Activated CD4-positive, alpha-beta T cell treated with anti-CD3 and anti-CD28 coated beads, Interleukin-2, amount 50 U/mL, for 24 hours (primary cell): ENCODE measurements at places on chromosomes 4 and X.

DNA sequence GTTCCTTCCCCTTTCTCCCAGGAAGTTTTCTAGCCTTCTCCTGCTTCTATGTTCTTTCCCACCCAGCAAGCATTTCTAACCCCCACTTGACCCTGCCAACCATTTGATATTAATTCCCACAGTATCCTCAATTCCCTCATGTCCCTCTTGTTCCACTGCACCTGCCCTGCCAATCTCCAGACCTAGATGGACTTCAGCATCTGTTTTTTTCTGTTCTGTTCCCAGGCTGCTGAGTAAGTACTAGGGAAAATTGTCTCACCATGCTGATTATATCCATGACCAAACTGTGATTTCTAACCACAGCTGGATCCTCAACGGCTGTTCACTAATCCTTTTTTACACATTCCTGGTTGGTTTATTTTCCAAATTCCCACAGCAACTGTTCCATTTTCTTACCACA, 37.7 kb downstream of the CLCN5 start:
- DNase-seq: no peak

- no peak for DNase-seq
These were observed 268.7 kb downstream of the MAPK10 start for GRCh38 chr4:86091201-86091600.

DNA sequence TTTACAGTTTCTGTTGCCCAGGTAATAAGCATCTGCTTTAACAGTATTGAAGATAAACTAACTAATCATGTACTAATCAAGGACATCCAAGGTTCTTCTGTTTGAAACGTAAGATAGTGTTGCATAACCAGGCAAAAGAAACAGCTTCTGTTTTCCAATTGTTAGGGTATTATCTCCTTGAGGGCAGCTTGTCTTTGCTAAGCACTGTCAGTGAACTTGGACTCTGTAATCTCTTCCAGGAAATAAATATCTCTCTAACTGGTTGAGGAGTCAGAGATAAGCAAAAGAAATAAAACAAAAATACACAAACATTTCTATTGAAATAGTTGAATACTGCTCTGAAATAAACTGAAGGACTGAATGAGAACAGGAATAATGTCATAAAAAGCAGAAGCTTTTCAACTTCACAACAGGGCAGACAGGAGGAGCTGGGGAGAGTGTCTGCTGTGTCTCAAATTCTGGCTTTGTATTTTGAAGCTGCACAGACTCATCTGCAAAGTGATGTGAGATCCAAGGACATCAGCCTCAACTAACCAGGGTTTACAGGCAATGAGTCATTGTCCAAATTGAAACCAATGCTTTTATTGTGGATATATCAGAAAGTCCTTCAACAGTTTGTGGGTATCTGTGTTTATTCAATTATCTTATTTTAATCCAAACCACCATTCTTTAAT, 1253.0 kb upstream of the PCDH7 start:
- no peak for DNase-seq

- no peak for DNase-seq
These were observed 13.0 kb downstream of the RAB9B start for GRCh38 chrX:103818842-103819619.

GRCh38 chr4:57504139-57504538, 394.0 kb upstream of the IGFBP7 start:
- no peak for DNase-seq

- no peak for DNase-seq
These were observed 14.7 kb downstream of the CHST7 start for GRCh38 chrX:46588263-46588662.

GRCh38 chr4:76035141-76035540, 729 bp downstream of the CXCL11 start:
- DNase-seq: no peak

GRCh38 chr4:3700736-3701135, 65.4 kb upstream of the ADRA2C start:
- no peak for DNase-seq

- DNase-seq: no peak
These were observed 236.3 kb upstream of the NWD2 start for GRCh38 chr4:37008199-37008598.

GRCh38 chrX:96764864-96765263, 80.2 kb downstream of the DIAPH2 start:
- DNase-seq: no peak

- DNase-seq: no peak
These were observed 373.3 kb downstream of the IDS start for GRCh38 chrX:149131774-149132173.

DNA sequence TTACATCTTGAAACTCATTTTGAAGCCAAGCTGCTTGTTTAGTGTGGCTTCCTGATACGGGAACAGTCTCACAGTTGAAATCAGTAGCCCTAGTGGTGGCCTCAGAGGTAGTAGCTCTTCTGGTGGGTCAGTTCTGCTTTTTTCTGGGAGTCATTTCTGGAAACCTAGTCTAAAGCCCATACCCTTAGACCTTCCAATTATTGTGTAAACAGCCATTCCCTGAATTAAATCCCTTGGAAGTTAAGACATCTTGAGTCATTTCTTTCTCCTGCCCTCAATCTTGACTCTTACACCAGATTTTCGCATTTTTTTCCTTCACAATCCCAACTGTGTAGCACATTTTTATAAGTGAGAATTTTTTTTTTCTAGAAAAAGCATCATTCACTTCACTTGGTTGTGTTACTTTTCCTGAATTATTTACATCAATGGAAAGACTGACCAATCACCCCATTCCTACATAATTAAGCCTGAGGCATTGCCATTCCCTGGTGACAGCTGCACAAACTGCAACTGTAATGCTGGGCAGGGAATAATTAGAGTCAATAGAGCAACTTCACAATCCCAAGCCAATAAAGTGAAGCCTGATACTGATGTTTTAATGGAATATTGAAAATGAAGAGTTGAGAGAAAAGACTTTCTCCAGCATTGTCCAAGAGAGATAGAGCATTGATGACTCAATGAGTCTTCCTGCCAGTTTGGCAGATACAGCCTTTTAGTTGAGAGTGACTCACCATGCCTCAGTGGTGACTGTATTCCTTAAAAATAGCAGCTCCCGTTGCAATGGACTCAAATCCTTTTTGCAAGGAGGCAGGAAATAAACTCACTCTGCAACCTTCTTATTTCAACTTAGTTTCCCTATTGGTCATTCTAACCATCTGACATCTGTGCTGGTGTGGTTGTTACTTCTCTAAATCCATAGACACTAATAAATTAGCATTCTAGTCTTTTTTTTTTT, 13.0 kb upstream of the SEPSECS start:
- no peak for DNase-seq

GRCh38 chr4:147596377-147596776, 20.8 kb upstream of the TMEM184C start:
- DNase-seq: no peak

DNA sequence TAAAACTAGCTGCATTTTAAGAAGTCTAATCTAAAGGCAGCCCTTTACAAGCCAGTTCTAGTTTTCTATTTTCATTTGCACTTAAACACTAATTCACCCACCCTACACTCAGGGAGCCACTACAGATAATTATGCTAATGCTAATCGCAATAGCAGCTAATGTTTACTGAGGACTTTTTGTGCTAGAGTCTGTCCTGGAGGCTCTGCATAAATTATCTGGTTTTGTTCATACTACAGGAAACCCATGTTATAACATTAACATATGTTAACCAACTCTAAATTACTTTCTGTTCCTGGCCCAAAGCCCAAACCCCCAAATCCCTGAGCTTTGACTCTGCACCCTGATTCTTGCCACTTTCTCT, 480 bp upstream of the RADX start:
- no peak for DNase-seq

DNA sequence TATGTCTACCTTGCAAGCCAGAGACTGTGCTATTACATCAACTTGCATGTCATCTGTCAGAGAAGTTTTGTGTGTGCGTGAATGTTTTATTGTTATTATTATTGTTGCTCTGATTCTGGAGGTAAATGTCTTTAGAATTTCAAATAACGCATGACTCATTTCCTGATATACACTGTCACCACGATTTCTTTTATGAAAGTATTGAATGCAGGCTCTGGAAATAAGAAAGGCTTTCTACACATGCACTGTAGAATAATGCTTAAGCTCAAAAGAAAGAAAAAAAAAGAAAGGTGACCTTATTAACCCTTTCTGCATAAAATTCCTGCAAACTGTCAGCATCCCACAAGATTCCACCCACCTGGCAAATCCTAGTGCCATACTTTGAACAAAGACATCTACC, 632.9 kb downstream of the ZNF674 start:
- no peak for DNase-seq

DNA sequence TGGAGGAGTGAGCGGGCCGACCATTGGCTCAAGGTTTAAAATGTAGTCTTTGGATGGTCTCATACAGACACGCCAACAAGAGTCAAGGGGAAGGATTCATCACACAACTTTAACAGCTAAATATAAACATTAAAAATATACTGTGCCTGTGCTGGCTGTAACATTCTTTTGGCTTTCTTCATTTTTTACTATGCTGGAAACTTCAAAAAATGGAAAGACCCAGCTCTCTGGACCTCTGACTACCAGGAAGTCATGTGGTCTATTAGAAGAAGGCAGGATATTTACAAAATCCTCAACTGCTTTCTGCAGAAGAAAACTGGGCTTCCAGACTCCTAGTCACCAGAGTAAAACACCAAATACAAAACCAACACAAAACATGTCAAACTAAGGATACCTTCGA, 49.8 kb upstream of the KLF3 start:
- no peak for DNase-seq

- DNase-seq: no peak
These were observed 328.7 kb downstream of the PCDH18 start for GRCh38 chr4:137203601-137204000.

DNA sequence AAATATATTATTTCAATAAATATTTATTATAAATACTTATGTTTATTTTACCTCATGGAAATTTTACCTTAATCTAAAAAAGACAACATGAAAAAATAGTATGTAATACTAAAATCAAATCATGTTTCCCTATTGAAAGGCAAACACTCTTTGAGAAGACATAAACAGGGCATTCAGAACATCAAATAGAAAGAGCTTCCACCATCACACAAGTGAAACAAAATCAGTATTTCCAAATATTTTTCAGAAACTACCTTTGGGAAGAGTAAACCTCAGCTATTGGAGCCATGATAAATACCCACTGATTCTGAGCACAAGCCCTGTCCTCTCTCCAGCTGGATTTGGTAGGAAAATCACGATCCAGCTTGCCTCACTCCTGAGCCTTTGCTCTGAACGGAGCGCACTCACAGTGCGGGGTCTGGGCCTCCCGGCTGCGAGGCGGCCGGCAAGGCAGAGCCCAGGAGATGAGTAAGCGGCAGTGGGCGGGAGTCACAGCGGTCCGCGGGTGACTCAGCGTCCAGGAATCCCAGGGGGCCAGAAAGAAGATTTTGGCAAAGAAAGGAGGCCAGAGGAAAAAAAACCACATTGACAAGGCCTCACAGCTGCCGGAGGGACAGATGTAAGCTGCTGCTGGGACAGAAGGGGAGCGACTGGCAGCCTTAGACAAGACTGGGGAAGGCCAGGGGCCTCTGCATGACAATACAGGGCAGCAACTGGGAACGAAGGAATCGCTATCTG, 14.7 kb upstream of the ANXA5 start:
- DNase-seq: no peak

GRCh38 chr4:71584585-71584984, 199.3 kb downstream of the GC start:
- no peak for DNase-seq
